NCI-H1417 (cell line): ENCODE measurements at places on chromosomes 6 and 20.

- DNase-seq, result no peak
Observed at GRCh38 chr6:42137194-42137753, 5.1 kb downstream of the C6orf132 start.

- DNase-seq, result no peak
Observed at GRCh38 chr6:116417661-116418060, 43.5 kb upstream of the CALHM6 start.

GRCh38 chr6:20291764-20292580, 79.7 kb upstream of the MBOAT1 start:
- DNase-seq, result peak; percentile 86

GRCh38 chr6:47362857-47363461, 53.3 kb upstream of the TNFRSF21 start:
- no peak for DNase-seq

GRCh38 chr20:10300582-10301446, 82.2 kb downstream of the SNAP25 start:
- no peak for DNase-seq

- DNase-seq, result peak; percentile 42
Observed at GRCh38 chr20:6940048-6940447, 172.6 kb downstream of the BMP2 start.

DNA sequence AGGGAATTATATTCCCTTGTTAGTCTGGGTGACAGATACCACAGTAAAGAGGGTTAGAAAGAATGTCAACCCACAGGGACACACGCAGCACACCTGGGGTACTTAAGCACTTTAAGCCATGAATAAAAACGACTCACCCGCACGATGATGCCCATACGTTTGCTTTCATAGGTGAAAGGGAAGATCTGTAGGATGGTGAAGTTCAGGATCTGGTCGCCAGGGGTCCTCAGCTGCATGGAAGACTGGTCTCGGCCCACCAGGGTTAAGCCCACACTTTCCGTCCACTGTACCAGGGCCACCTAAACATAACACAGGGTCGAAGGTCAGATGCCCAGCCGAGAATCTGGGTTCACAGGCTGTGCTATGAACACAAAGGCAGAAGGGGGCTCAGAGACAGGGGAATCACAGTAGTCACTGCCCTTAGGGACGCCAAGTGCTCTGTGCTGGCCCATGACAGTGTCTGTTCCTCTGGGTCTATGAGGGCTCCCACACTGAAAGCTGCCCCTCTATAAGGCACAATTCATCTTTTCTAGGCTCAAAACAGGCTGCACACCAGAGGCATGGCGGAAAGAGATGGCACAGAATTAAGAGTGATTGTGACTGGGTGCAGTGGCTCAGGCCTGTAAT, 96.8 kb upstream of the NFATC2 start:
- DNase-seq, result peak; percentile 75

GRCh38 chr6:91088976-91089375, 502.1 kb upstream of the MAP3K7 start:
- DNase-seq, result no peak

DNA sequence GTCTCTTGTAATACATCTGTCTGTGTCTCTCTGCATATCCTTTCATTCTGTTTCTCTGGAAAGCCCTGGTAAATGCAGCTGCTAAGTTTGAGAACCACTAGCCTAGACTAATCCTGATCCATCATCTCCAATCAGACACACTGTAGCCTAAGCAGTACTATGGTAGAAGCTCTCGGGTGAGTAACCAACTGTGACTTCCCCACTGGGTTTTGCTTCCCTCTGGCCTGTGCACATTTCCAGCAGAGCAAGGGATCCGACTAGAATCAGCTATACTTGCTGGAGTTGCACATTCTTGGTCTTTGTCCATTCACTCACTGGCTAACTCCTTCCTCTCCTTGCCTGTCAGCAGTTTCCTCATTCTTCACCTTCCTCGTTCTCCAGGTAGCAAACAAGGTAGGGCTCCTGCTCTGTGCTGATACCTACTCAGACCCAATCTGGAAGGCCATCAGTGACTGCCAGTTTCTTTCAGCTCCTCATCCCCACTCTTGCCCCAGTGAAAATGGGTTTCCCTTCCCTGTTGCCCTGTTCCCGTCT, 184.2 kb downstream of the PLCB4 start:
- DNase-seq, result no peak

DNA sequence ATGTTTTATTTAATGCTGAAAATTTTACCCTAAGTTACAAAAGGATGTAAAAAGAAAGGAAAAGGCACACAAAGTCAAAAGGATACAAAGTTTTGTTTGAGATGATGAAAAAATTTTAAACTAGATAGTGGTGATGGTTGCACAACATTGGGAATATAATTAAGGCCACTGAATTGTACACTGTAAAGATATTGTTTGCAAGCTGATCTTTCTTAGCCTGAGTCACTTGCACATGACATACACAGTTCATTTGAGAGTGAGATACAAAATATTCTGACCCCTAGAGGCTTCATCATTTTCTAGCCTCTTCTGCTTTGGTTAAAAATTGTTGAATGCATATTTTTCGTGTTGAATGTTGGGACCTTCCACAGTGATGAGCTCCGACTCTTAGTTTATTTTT, 462.6 kb downstream of the HDGFL1 start:
- no peak for DNase-seq

DNA sequence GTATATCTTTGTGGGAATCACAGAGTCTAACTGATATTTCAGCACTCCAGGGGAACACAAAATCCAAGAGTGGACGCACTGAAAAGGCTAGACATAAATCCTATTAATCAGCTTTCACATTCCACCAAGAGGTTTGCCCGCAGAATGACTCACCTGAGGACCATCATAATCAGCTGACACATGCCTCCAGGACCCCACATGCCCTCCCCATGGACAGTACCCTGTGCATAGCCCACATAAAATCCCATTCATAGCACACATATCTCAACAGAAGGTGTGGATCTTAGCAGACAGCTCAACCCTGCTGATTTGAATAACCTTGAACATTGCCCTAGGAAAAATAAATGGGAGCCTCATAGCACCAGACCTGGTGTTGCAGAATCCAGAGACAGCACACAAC, 246.8 kb upstream of the TENT5A start:
- DNase-seq, result no peak

- peak; percentile 17 for DNase-seq
Observed at GRCh38 chr20:1423625-1424106, 30.8 kb upstream of the FKBP1A start.

DNA sequence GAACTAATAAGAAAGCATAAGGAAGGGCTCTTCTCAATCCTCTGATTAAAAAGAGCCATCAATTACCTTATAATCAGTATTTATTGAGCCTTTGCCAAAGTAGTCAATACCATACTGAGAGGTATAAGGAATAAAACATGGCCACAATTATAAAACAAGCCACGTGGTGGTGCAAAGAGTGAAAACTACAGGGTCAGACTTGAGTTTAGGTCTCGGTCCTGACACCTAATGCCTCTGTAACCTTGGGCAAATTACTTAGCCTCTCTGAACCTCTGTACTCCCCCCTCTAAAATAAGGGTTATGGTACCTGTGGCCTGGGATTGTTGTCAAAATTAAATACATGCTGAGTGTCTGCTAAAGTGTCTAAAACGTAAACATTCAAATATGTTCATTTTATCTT, 11.8 kb downstream of the TRIM10 start:
- DNase-seq, result no peak

DNA sequence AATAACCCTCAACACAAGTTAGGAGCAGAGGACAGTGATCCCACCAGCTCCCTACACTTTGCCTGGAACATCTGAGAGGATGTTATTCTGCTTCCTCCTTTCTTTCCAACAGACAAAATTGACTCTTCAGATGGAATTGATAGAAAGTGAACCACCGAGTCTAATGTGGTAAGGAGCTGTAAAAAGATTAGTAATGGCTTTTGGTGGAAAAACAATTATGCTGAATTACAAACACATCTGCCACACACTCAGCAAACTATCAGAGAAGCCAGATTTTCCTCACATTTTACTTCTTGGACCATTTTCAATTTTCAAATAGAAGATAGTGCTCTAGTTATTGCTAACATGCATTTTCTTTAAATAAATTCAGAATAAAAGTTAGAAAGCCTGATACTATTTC, 171.8 kb upstream of the COL21A1 start:
- no peak for DNase-seq

DNA sequence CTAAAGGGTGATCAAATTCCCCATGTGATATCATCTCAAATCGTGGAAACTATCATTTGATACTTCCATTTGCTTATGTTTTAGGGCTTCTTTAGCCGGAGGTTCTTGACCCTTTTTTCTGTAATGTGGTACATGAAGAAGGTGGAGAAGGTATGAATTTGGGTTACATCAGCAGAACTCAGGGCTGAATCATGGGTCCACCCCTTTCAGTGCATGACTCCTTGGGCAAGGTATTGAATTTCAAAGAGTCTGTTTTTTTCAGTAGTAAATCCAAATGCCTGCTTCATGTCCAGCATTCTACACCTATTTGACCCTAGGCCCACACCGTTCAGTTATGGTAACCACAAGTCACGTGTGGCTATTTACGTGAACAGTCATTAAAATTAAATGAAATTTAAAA, 30.6 kb upstream of the QKI start:
- DNase-seq, result no peak
